Gastroesophageal sphincter (tissue), 4 donors: ENCODE measurements at places on chromosomes 6 and 20. TPM values are rescaled to one million over a fixed set of nuclear protein-coding genes. Genes with fewer than 3 reads are reported as not detected.

The IYD gene
- not detected for total RNA-seq

The RAET1L gene
- 0.23 TPM for total RNA-seq

The ABHD16B gene
- not detected for total RNA-seq

The EYS gene
- not detected for total RNA-seq

The RAD21L1 gene
- not detected for total RNA-seq

The SLC13A3 gene
- 0.67 TPM for total RNA-seq

The EEF1A2 gene
- total RNA-seq, result 6.5 TPM

The GATA5 gene
- total RNA-seq, result 0.62 TPM

The FAM83B gene
- total RNA-seq, result not detected

The PTK7 gene
- 11.6 TPM for total RNA-seq

The FAM8A1 gene
- 39.5 TPM for total RNA-seq

The OR2B6 gene
- total RNA-seq, result not detected

The IRF4 gene
- 0.89 TPM for total RNA-seq

The ZBP1 gene
- 0.32 TPM for total RNA-seq

The GGTLC1 gene
- total RNA-seq, result not detected

The BTNL2 gene
- total RNA-seq, result not detected

The BPIFB1 gene
- not detected for total RNA-seq

The PRPH2 gene
- 0.31 TPM for total RNA-seq

The VSTM2L gene
- 0.94 TPM for total RNA-seq

The SLC22A1 gene
- not detected for total RNA-seq

The HNF4A gene
- not detected for total RNA-seq

The KIAA0408 gene
- total RNA-seq, result 69.6 TPM

The MOG gene
- not detected for total RNA-seq

The ESR1 gene
- total RNA-seq, result 0.93 TPM

The ATG5 gene
- total RNA-seq, result 34.6 TPM

The PHACTR1 gene
- total RNA-seq, result 2.2 TPM

The FAM184A gene
- 7.5 TPM for total RNA-seq
